ENCODE measurements at places on chromosomes 2 and 18. TPM values are rescaled to one million over a fixed set of nuclear protein-coding genes. Genes with fewer than 3 reads are reported as not detected.
A peak's percentile ranks its signal among the peaks of the same experiment; 100 is the strongest.

- peak overlapping the region; percentile 81 for H3K4me3 ChIP-seq
- H3K27me3 ChIP-seq: no peaks in the 10 kb centered on the region
- H3K27ac ChIP-seq: peak overlapping the region; percentile 98
- no peaks in the 10 kb centered on the region for H3K4me1 ChIP-seq
Observed at GRCh38 chr18:22933966-22934423, 867 bp downstream of the RBBP8 start.

DNA sequence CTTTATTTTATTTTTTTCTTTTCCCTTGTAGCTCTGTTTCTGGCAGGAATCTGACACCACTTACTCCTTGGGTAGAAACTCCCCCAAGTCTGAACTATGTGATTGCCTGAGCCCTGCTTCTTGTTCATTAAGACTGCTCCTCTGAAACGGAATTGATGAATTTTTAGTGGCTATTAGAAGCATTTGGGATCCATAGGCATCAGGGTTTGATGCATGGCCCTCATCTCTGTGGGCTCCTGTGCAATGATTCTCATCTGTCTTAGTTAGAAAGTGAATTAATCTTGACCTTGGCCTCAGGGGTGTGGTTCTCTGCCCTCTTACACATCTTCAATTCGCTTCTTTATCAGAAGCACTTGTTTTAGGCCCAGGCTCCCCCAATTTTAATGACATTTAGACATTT lies 31.0 kb upstream of the DARS1 start:
- DNase-seq: no peak
- no peaks in the 10 kb centered on the region for H3K36me3 ChIP-seq
- no peak overlapping the region for H3K27ac ChIP-seq

DNA sequence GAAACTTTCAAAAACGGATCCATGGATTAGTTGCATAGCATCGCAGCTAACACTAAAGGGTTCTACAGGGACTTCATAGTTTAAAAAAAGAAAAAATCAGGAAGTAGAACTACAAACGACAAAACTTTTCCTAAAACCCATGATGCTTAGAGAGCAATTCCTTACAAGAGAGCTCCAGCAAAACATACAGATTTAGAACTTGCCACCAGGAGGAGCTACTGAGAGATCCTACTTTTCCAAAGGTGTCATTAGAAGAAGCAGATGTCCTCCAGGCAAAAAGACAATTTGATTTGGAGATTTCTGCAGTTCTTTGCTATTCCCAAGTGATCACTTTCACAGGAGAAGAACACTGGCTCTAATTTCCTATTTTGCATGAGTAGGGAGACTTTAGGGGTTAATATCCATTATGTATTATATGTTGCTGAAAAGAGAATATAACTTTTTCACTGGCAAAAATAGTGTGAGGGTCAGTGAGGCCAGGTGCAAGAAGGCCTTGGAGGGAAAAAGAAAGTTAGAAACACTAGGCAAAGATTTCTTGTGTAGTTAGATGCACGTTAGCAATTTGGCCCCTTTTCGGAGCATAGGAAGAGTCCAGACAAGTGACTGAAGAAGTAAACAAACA lies 436.2 kb downstream of the SUCLG1 start:
- no peaks in the 10 kb centered on the region for H3K4me1 ChIP-seq
- H3K4me3 ChIP-seq: no peak overlapping the region
- H3K27ac ChIP-seq: no peak overlapping the region

GRCh38 chr2:152099367-152100050 lies 665 bp upstream of the CACNB4 start:
- H3K4me1 ChIP-seq: peaks cover 24% of the 10 kb centered on the region
- H3K36me3 ChIP-seq: no peaks in the 10 kb centered on the region
- no peak overlapping the region for H3K27ac ChIP-seq
- peak overlapping the region; percentile 63 for H3K4me3 ChIP-seq
- no peaks in the 10 kb centered on the region for H3K27me3 ChIP-seq

DNA sequence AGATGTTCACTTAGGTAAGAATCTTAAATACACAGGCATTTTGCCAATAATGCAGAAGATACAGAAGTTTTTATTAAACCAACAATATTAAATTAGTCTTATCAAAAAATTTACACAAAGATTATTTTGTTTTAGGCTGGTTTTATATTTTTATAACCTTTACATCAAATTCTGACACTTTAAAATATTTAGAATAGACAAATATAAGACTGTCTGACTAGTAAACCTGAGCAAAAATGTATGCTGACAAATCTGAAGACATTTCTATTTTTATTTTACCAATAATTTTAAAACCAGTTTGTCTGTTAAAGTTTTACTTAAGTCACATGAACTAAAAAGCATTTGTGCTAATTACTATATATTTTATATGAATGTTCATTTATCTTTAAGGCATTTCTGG lies 72.1 kb upstream of the ZNF236 start:
- H3K27me3 ChIP-seq: no peaks in the 10 kb centered on the region
- DNase-seq: no peak
- no peak overlapping the region for H3K4me3 ChIP-seq
- no peak overlapping the region for H3K27ac ChIP-seq

DNA sequence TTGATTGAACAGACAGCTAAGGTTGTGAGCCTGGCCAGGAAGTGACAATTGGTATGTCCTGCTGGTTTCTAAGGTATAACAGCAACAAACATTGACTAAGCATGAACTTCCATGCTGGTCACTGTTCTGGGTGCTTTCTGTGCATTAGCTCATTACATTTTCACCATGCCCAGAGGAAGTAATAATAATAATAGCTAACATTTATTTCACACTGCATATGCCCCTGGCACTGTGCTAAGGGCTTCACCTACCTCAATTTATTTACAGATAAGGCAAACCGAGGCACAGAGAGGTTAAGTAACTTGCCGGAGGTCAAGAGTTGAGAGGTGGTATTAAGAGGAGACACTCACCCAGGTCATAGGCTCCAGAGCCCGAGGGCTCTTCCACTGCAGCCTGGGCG lies 113.6 kb downstream of the PDCL3 start:
- no peak for DNase-seq
- H3K4me1 ChIP-seq: no peaks in the 10 kb centered on the region
- H3K4me3 ChIP-seq: no peak overlapping the region
- H3K27me3 ChIP-seq: no peaks in the 10 kb centered on the region

- H3K4me1 ChIP-seq: no peaks in the 10 kb centered on the region
Observed at GRCh38 chr2:101983928-101984327, 7.8 kb upstream of the IL1R2 start.

- no peak overlapping the region for H3K27ac ChIP-seq
- no peaks in the 10 kb centered on the region for H3K36me3 ChIP-seq
- no peak overlapping the region for H3K4me3 ChIP-seq
- no peak for DNase-seq
Observed at GRCh38 chr2:165791421-165792103, 2.5 kb downstream of the GALNT3 start.

- no peaks in the 10 kb centered on the region for H3K36me3 ChIP-seq
- H3K4me3 ChIP-seq: no peak overlapping the region
- no peak for DNase-seq
- H3K4me1 ChIP-seq: no peaks in the 10 kb centered on the region
- H3K27me3 ChIP-seq: no peaks in the 10 kb centered on the region
Observed at GRCh38 chr2:20544153-20544747, 97.4 kb downstream of the RHOB start.

- no peak overlapping the region for H3K4me3 ChIP-seq
- no peaks in the 10 kb centered on the region for H3K27me3 ChIP-seq
- H3K27ac ChIP-seq: no peak overlapping the region
Observed at GRCh38 chr2:229071292-229071976, 199.7 kb downstream of the PID1 start.

DNA sequence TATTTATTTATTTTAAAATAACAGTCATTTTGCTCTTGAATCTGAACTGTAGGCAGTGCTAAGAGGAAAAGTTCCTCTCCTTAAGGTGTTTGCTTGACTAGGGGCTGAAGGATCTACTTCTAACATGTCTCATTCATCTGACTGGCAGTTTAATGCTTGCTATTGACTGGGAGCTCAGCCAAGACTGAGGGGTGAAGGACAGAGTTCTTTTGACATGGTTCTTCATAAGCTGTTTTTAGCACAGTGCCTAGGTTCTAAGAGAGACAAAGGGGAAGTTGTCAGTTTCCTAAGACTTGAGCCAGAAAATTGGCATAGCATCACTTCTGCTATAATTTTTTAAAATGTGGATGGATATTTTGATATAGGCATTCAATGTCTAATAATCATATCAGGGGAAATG lies 73.0 kb downstream of the COMMD1 start:
- no peaks in the 10 kb centered on the region for H3K27me3 ChIP-seq
- H3K4me3 ChIP-seq: no peak overlapping the region
- H3K27ac ChIP-seq: no peak overlapping the region
- no peaks in the 10 kb centered on the region for H3K36me3 ChIP-seq
- DNase-seq: no peak
- no peaks in the 10 kb centered on the region for H3K4me1 ChIP-seq

GRCh38 chr2:191115391-191115790 lies 35.4 kb downstream of the STAT4 start:
- no peaks in the 10 kb centered on the region for H3K27me3 ChIP-seq
- no peaks in the 10 kb centered on the region for H3K4me1 ChIP-seq
- H3K27ac ChIP-seq: no peak overlapping the region
- no peak overlapping the region for H3K4me3 ChIP-seq

DNA sequence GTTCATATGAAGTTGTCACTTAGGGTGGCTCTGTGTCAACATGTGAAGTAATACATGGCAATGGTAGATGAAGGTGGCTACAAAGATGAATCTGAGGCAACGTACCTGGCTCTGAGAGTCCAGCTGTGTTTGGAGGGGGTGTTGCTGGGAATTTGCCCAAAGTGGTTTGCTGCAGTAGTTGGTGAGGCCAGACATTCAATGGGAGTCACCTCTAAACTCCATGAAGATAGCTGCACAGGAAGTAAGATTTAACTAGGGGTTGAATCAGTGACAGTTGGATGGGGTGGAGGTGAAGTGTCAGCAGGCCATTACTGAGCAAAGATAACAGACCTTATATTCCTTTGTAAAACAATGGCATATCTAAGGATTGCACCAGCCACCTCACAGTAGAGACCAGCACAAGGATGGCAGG lies 71.8 kb downstream of the NUP35 start:
- no peak overlapping the region for H3K27ac ChIP-seq
- no peaks in the 10 kb centered on the region for H3K27me3 ChIP-seq
- no peaks in the 10 kb centered on the region for H3K36me3 ChIP-seq
- no peaks in the 10 kb centered on the region for H3K4me1 ChIP-seq
- DNase-seq: no peak

DNA sequence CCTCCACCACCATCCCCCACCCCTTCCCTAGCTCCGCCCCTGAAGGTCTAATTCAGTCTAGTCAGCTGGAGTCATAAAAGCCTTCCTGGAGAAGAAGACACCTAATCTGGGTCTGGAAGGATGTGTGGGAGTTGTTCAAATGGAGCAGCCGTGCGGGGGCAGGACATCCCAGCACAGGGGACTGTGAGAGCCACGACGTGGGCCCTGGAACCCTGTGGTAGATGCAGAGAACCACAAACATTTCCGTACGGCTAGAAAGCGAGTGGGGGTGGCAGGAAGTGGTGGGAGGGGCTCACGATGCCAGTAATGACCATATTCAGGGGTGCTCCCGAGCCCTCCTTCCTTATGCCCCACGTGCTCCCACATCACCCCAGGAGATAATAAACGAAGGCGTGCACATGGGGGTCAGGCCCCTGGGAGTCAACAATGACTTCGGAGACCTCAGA lies 20.9 kb upstream of the COL6A3 start:
- no peaks in the 10 kb centered on the region for H3K4me1 ChIP-seq
- no peak overlapping the region for H3K4me3 ChIP-seq
- H3K36me3 ChIP-seq: no peaks in the 10 kb centered on the region
- no peaks in the 10 kb centered on the region for H3K27me3 ChIP-seq

- H3K4me3 ChIP-seq: no peak overlapping the region
- no peak overlapping the region for H3K27ac ChIP-seq
- no peak for DNase-seq
- H3K36me3 ChIP-seq: no peaks in the 10 kb centered on the region
Observed at GRCh38 chr18:37535968-37536367, 29.6 kb downstream of the CELF4 start.

- H3K4me3 ChIP-seq: no peak overlapping the region
- no peaks in the 10 kb centered on the region for H3K36me3 ChIP-seq
- no peaks in the 10 kb centered on the region for H3K27me3 ChIP-seq
Observed at GRCh38 chr2:54588244-54588899, 132.2 kb downstream of the SPTBN1 start.

DNA sequence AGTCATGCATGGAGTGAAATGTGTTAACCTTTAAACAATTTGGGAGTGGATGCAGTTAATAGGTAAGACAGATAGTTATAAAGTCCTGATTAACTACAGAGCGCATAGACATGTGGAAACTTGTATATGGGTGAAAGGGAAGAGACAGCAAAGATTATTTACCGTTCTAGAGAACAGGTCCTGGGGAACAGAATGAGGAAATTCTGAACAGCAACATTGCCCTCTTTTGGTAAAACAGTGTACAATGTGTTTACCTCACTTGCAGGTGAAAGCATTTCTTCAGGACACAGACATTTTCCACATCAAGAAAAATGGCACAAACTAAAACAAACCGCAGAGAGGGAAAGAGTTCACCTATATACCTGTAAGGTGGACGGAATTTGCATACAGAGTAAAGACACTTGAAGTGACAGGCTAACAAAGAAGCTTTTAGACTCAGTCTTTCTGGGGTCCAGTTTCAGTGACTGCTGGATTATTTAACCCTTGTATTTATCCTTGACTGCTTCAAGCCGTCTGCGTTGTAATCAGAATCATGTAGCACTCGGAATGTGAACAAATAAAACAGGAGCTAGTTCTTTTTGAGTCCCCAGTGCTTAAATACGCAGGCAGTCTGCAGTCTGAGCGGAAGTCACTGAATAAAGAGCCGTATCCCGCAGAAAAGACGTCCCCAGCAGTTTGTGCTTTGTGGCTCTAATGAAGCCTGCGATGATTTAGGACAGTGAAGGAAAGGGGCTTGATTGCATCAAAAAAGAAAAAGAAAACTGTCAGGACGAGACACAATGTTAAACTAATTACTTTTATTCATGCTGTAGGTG lies 364.8 kb upstream of the GALNT5 start:
- H3K4me1 ChIP-seq: no peaks in the 10 kb centered on the region
- no peak for DNase-seq
- no peaks in the 10 kb centered on the region for H3K36me3 ChIP-seq
- H3K27ac ChIP-seq: no peak overlapping the region
- no peaks in the 10 kb centered on the region for H3K27me3 ChIP-seq
- peak overlapping the region; percentile 2 for H3K4me3 ChIP-seq

The EDAR gene
- total RNA-seq: 5.0 TPM

The CAVIN2 gene
- 16.0 TPM for total RNA-seq

The CYS1 gene
- total RNA-seq: not detected

The CFAP221 gene
- 3.5 TPM for total RNA-seq

The SERPINB13 gene
- total RNA-seq: not detected

The ABCB11 gene
- 0.54 TPM for total RNA-seq

The OTOF gene
- total RNA-seq: 0.83 TPM

The RAB6C gene
- not detected for total RNA-seq

The GREB1L gene
- total RNA-seq: 2.7 TPM

The DHRS9 gene
- total RNA-seq: 10.2 TPM

The CAPN14 gene
- total RNA-seq: not detected

The REL gene
- 79.2 TPM for total RNA-seq

The PROM2 gene
- 53.6 TPM for total RNA-seq

The DSG1 gene
- total RNA-seq: not detected

The MROH2A gene
- total RNA-seq: not detected

The SPP2 gene
- total RNA-seq: not detected

The C2orf81 gene
- 1.1 TPM for total RNA-seq

The TBR1 gene
- total RNA-seq: not detected

The DUSP11 gene
- total RNA-seq: 36.3 TPM

The ZSWIM2 gene
- total RNA-seq: not detected

The DNAJC10 gene
- total RNA-seq: 58.6 TPM
